ENCODE measurements at places on chromosomes 5 and 9. TPM values are rescaled to one million over a fixed set of nuclear protein-coding genes. Genes with fewer than 3 reads are reported as not detected.

Gene LCN6
- not detected for total RNA-seq

Gene IFNK
- total RNA-seq, result not detected

Gene SELENOP
- 0.47 TPM for total RNA-seq

Gene TAF11L10
- not detected for total RNA-seq

Gene PROB1
- total RNA-seq, result 1.2 TPM

Gene GABBR2
- 21.6 TPM for total RNA-seq

Gene OSMR
- total RNA-seq, result 9.7 TPM

Gene OR2K2
- not detected for total RNA-seq

Gene EQTN
- total RNA-seq, result not detected

Gene GAPVD1
- 54.3 TPM for total RNA-seq

Gene RNF183
- total RNA-seq, result not detected

Gene OR4F3
- total RNA-seq, result not detected

Gene ITGA1
- total RNA-seq, result 6.6 TPM

Gene FAM114A2
- 21.5 TPM for total RNA-seq

Gene F2RL1
- 64.2 TPM for total RNA-seq

All from endothelial cell of coronary artery (primary cell).